ENCODE measurements at places on chromosomes 2 and 18. TPM values are rescaled to one million over a fixed set of nuclear protein-coding genes. Genes with fewer than 3 reads are reported as not detected.

Gene EDAR
- total RNA-seq, result under 0.01 TPM

Gene BOK
- 19.5 TPM for total RNA-seq

Gene C2orf15
- 0.90 TPM for total RNA-seq

Gene STK25
- total RNA-seq, result 218 TPM

Gene CHRNG
- total RNA-seq, result not detected

Gene HOXD12
- not detected for total RNA-seq

Gene CRYBA2
- total RNA-seq, result not detected

Gene POTEC
- total RNA-seq, result under 0.01 TPM

Gene ECEL1
- not detected for total RNA-seq

Gene DLX2
- not detected for total RNA-seq

Gene SLC39A6
- total RNA-seq, result 218 TPM

Gene HOXD8
- total RNA-seq, result not detected

Gene CEP68
- 3.9 TPM for total RNA-seq

Gene IL37
- not detected for total RNA-seq

Gene CFC1
- total RNA-seq, result not detected

Gene SLC9A4
- 0.13 TPM for total RNA-seq

Gene ID2
- total RNA-seq, result 11.6 TPM

Gene MRO
- total RNA-seq, result not detected

Gene PER2
- 11.3 TPM for total RNA-seq

Gene FHOD3
- total RNA-seq, result 8.8 TPM

Gene TEKT4
- total RNA-seq, result not detected

Gene MYO5B
- total RNA-seq, result 31.3 TPM

Measured in bronchial epithelial cell (primary cell).